ENCODE measurements at places on chromosomes 12 and 14. TPM values are rescaled to one million over a fixed set of nuclear protein-coding genes. Genes with fewer than 3 reads are reported as not detected.

DNA sequence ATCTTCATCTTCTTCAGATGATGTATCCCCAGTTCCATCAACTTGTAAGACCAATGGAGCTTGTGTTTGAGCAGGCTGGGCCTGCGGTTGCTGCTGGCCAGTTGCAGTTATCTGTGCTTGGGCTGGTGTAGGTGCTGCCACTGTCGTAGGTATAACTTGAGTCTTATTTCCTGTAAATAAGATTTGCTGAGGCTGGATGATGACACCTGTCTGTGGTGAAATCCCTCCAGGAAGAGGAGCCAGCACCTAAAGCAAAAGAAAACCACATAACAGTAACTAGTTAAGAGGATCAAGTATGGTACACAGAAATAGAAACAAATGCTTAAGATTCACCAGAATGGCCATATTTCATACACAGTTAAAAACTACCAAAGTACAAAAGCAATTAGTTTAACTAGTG is 28.2 kb downstream of the GTF2A1 start:
- no peak for DNase-seq

CLECL1 gene
- 1.9 TPM for total RNA-seq

DNA sequence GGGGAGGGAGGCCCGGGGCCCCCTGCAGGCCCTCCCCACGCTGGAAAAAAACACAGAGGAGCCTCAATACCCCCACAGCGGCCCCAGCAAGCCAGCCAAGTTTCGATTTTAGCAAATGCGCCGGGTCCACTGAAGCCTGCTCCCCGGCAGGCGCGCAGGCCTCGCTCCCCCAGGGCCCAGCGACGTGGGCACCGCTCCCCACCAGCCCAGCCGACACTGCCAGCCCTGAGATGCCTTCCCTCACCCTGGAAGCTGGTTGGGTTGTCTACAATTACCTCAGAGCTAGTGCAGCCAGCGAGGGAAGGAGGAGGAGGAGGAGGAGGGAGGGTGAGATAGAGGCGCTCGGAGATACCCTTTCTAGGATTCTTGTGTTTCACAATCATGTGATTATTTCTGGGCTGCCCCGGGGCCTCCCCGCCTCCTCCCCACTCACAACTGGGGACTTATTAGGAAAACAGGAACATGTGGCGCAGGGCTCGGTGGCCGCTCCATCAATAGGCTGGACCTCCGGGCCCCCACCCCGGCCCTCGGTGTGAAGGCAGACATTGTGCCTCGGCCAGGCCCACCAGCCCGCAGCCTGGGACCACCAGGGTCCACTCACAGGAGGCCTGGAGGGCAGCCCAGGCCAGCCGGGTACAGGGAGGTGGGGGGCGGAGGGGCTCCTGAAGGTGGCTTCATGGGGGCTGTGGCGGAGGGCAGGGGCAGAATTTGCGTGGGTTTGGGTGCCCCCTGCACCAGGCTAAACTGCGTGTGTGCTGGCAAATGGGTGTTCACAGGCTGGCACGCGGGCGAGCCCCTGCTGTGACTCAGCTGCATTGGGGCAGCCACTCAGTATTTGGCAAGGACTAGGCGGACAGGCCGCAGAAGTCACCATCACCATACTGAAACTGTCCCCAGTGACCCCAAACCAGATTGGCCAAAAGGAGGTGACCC is 109.9 kb downstream of the NCOR2 start:
- peak; percentile 94 for DNase-seq

RERG gene
- total RNA-seq: 107 TPM

DNA sequence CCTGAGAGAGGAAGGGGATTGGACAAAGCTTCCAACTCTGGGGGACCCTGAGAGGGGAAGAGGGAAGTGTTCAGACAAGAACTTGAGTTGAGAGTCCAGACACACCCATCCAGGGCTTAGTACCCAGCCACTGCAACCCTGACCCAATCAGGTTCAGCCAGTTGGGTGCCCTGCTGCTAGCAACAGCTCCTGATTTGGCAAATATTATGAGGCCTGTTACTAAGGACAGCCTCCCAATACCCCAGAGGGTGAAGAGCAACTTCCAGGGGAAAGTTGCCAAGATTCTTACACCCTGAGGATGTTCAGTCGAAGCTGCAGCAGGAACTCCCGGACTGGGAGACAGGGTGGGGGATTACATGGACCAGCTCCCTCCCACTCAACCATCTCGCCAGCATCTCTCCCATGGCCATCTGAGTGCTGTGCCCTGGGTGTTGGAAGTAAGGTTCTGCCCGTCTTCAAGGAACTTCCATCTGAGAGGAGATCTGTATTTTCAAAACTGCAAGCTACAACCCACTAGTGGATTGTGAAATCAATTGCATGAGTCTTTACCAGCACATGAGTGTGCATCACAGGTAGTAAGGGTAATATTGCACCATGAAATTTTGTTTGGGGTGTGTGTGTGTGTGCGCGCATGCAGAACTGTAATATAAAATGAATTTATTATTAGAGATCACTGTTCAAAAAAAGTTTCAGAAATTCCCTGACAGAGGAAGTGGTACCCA is 11.5 kb upstream of the KRT78 start:
- DNase-seq: no peak

SERPINA3 gene
- total RNA-seq: 301 TPM
